ENCODE measurements at places on chromosomes 5 and 9. TPM values are rescaled to one million over a fixed set of nuclear protein-coding genes. Genes with fewer than 3 reads are reported as not detected.
A peak's percentile ranks its signal among the peaks of the same experiment; 100 is the strongest.

GRCh38 chr9:83011611-83012010, 51.3 kb downstream of the RASEF start:
- no peak for DNase-seq

DNA sequence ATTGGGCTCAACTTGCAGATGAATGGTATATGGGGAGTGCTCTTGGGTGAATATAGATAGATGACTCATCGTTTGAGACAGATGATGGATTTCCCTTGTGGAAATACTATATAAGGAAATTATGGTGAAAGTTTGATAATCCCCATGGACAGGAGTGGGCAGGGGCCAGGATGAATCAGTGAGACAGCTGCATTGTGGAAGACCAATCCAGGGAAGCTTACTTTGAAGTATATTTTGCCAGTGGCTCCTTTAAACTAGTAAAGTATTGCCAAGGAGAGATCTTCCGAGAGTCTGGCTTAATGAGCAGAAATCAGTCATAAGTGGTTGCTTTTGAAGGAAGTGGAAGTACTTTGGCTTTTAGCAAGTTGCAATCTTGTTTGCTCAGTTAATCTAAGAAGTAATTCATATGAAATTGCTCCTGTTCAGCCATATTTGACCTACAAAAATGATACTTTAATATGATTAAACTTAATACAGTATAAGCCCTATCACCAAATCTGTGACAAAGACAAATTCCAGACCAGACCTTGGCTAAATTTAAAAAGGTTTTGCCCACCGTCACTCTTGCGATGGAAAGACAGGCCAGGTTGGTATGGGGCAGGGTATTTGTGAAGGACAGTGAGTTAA, 9.3 kb upstream of the TNC start:
- no peak for DNase-seq

DNA sequence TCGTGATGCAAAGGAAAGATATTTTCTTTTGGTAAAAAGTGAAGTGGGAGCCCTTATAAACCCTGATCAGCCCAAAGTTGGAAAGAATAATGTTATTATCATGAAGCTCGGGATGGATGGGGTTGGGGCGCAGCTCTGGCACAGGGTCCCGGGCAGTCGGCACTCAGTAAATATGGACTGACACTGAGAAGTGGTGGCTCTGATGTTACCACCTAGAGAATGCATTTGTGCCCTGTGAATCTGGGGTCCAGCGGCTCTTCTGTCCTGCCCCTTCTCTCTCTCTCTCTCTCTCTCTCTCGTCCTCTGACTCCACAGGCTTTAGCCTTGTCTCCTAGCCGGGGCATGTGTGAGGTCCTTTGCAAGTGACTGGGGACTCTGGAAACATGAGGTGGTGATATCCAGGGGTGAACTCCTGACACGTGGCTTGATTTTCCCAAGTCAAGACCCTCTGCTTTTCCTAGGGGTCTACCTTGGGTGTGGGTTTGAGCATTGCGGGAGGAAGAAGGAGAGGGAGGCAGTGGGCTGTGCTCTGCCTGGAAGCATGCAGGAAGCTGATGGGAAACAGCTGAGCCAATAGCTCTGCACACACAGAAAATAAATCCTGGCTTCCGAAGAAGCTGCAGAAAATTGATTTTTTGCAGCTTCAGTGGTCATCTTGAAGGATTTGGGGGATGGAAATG, 162.7 kb downstream of the MACROH2A1 start:
- no peak for DNase-seq

DNA sequence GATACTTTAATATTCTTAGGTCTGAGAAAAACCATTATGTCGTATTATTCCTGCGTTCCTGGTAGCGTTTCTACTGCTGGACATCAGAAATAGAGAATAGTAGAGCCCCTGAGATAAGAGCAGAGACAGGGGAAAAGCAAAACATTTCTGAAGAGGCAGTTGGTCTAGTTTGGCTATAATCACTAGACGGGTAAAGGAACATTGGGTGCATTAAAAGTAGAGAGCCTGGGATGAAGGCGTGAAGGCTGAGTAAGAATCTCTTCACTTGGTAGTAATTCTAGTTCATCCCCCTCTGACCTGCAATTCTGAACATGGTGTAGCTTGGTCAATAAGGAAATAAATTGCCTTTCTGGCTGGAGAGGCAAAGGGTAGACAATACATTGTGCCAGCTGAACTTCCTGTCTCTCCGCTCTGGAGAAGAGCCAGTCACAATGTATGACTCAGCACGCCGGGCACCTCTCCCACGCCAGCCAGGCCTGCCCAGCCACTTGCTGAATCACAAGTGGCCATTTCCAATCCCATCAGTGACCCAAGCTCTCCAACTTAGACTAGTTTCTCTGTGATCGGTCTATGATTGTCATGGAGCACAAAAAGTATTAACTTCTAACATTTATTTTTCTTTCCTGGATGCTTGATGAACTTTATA, 75.4 kb downstream of the STK32A start:
- DNase-seq = no peak

DNA sequence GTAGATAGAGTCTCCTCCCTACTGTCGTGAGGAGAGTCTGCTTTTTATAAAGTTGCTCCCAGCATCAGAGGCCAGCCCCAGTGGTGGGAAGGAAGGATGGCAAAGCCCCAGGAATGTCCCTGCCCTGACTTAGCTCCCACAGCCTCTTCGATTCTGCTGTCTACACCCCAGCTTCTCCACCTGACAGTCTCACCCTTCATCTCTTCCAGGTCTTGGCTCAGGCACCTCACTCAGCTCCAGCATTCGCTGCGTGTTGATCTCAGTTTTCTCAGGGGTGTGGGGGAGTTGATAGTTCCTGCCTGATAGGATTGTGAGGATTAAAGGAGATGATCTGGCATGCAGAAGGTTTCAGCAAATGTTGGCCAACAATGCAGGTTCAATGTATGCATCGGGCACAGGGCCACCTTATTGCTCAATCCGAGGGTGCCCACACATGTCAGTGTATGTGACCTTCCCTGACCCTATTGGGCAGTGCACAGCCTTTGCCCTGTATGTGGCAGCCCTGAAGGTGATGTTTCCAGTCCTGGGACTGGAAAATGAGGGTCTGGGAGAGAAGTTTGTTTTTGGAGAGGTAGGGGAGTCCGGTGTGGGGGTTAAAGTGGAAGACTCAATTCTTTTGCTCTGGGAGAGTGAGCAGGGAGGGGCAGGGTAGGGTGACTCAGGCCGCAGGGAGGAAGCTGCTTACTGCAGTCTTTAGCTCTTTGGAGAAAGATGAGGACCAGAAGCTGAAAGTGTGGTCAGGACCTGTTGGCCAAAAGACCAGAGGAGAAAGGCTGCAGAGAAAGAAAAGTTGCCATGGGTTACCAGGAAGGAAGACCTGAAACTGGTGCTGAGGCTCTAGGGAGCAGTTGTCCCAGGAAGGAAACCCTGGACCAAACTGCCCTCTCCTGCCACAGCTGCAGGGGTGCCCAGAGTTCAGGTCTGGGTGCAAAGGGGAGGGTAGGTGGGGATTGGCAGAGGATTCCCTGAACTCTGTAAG, 153.2 kb downstream of the MACROH2A1 start:
- no peak for DNase-seq

DNA sequence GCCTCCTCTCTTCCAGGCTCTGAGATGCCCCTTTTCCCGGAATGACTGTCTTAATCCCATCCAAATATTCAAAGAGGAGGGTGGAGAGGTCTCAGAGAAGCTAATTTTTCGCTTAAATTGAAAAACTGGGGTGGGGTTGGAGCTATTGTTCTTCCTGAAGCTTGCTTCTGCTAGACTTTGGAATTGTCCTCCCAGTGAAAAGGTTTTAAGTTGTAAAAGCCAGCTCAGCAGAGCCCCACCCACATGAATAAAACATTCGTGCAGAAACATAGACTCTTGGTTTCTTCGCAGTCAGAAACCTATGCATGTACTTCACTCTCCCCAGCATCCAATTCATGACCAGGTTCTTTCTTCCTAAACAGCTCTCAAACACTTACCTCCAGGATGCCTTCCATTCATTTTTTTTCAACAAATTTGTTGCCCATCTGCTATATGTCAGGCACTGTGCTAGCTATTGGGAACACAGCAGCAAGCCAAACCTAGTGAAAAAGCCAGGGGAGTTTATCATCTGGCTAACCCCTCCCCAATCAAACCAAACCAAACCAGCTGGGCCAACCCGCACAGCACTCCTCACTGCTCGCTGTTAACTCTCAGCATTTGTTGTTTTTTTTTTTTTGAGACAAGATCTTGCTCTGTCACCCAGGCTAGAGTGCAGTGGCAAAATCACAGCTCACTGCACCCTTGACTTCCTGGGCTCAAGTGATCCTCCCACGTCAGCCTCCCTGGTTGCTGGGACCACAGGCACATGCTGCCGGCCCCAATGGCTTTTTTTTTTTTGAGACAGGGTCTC, 37.9 kb upstream of the OCLN start:
- DNase-seq = no peak

DNA sequence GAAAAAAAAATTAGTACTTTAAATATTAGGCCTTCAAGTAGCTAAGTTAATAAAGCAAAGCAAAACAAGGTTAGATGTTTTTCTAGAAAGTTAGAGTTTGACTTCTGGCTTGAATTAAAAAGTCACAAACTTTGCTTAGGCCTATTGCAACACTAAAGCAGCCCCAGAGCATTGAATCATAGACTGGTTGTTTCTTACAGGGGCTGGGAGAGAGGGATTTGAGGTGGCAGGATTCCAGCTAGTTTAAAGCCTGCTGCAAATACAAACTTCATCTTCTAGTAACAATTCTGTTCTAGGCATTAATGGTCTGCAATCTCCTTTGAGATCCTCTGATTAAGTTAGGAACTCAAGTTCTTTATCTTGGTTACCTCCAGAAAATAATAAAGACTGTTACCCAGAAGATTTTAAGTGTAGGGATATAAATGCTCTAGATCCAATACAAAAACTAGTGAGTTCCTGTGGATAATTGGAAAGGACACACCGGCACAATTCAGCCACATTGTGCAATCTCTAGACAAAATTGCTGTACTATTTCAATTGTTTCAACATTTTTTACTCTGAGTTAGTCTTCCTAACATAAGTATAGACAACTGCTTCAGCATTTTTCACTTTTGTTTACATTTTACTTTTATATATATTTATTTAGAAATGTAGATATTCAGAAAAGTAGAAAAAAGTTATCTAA, 12.6 kb downstream of the OR13C5 start:
- DNase-seq = no peak

- DNase-seq = peak; percentile 58
Observed at GRCh38 chr9:2570615-2571479, 50.7 kb upstream of the VLDLR start.

- DNase-seq = no peak
Observed at GRCh38 chr5:75012748-75013147, 39.6 kb downstream of the GCNT4 start.

DNA sequence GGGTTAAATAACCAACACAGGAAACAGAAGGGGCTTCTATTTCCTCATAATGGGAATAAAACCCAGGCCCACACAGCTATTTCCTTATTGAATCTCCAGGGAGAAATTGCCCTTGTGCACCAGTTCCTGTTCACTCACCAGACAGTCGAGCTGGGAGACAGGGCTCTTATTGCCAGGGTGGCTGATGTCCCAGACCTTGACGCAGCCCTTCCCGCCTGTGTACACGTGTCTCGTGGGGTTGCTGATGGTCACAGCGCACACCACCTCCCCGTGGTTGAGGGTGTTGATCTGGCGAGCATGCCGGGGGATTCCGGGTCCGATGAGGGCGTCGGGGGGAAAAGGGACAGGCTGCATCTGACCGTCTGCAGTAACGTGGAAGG, 96.5 kb downstream of the TLE1 start:
- DNase-seq = no peak

DNA sequence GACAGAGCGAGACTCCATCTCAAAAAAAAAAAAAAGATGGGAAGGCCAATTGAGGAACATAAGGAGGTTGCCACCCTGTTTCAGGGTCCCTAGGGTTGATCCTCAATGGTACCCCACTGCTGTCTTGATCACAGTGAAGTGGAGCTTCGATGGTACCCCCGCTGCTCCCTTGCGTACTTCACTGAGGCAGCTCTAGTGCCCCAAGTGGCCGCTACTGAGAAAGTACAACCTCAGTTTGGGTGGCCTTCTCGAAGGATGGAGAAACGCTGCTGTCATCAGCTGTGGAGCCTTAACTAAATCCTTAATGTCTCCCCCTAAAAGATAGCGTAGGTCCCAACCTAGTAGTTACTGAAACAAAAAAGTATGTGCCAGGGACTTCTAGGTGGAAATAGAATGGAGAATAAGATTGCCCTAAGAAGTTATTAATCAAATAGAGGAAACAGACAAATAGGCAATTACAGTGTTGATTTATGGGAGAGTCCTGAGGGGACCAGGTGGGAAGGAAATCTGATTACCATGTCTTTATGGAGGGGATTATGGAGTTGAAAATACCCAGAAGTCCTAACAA, 6.3 kb downstream of the TESK1 start:
- DNase-seq = no peak

GRCh38 chr9:69319324-69320025, 5.5 kb upstream of the ENTREP1 start:
- no peak for DNase-seq

- DNase-seq = no peak
Observed at GRCh38 chr9:103471241-103471640, 476.1 kb downstream of the CYLC2 start.

DNA sequence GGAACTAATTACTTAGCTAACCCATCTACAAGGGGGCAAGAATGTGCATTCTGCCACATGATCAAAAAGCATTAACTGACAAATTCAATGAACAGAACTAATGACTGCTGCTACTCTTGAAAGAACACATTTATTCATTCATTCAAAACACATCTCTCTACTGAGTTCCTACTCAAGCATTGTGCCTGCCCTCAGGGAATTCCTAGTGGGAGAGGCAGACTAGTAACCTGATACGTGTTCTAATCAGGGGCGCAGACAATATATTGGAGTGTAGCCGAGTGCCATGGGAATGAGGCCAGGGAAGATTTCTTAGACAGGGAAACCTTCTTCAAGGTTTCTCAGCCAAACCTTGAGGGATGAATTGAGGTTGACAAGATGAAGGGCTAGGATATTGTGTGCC, 56.7 kb upstream of the PAPPA start:
- no peak for DNase-seq

DNA sequence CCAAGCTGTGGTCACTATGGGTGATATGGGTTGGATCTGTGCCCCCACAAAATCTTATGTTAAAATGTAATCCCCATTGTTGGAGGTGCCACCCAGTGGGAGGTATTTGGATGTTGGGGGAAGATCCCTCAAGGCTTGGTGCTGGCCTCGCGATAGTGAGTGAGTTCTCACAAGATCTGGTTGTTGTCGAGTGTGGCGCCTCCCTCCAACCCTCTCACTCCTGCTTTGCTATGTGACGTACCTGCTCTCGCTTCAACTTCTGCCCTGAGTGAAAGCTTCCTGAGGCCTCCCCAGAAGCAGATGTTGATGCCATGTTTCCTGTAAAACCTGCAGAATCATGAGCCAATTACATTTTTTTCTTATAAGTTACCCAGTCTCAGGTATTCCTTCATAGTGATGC, 35.5 kb downstream of the UGT3A2 start:
- DNase-seq = no peak

Gene PTGES
- total RNA-seq = 6.5 TPM

Gene RANBP3L
- total RNA-seq = 10.6 TPM

Gene ECPAS
- total RNA-seq = 153 TPM

Gene DHX29
- 23.0 TPM for total RNA-seq

Gene GFPT2
- 42.3 TPM for total RNA-seq

Gene HINT2
- 45.7 TPM for total RNA-seq

Gene CCL28
- 1.1 TPM for total RNA-seq

Measured in omental fat pad (tissue), 4 donors.